ENCODE measurements at places on chromosomes 7 and 10.

- no peak for DNase-seq
Observed at GRCh38 chr10:75140246-75140645, 28.8 kb downstream of the SAMD8 start.

- DNase-seq, result no peak
Observed at GRCh38 chr7:140297192-140297591, 101.1 kb downstream of the SLC37A3 start.

- no peak for DNase-seq
Observed at GRCh38 chr7:30467271-30467670, 11.3 kb downstream of the NOD1 start.

DNA sequence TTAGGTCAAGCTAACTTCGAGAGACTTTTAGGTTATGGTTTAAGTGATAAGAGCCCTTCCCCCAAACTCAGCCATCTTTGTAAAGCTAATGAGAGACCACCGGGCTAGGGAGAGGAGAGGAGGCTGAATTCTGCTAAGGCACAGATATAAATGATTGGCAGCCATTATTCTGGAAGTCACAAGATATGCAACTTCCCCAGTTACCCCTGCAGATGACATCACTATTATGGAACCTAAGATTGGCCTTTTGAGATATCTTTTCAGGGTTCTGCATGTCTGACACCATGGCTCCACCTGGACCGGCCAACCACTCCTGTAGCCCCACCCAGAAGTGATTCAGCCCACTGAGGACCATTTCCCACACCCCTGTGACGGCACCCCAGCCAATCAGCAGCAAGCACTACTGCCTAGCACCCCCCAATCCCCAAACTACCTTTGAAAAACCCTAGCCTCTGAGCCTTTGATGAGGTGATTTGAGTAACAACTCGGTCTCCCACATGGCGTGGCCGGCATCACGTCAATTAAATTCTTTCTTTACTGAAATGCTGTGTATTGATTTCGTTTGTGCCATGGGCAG lies 14.4 kb downstream of the VIPR2 start:
- no peak for DNase-seq

- DNase-seq, result no peak
Observed at GRCh38 chr10:129689671-129690071, 222.6 kb downstream of the MGMT start.

DNA sequence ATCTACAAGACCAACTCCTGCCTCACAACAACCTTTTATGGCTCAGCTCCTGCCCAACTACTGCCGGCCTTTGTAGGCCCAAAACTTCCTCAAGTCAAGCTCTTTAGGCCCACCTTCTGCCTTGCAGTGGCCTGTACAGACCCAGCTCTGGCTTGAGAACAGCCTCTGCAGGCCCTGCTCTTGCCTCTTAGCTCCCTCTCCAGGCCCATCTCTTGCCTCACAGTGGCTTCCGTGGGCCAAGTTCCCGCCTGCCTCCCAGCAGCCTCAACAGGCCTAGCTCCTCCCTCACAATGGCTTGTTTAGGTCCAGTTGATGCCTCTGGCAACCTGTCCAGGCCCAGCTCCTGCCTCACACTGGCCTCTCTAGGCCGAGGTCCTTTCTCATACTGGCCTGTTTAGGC lies 32.4 kb upstream of the VKORC1L1 start:
- DNase-seq, result no peak

GRCh38 chr10:26048756-26049155 lies 114.7 kb downstream of the MYO3A start:
- no peak for DNase-seq

DNA sequence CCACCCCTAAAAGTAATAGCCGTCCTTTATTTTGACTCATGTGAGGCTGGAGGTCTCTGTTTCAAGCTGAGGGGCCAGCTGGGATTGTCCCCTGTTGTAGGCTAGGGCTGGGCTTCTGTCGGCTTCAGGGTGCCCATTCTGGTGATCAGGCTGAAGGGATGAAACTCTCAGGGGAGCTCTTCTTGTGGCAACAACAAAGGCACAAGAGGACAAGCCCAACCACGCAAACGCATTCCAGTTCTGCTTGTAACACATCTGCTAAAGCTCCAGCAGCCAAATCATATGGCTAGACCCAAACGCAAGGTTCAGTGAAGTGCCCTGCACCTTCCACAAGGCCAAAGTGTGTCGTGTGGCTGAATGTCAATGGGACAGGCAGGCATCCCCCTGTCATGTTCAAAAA lies 405.7 kb downstream of the INHBA start:
- no peak for DNase-seq
